NCI-H510A treated with DMSO at 0.1 percent for 48 hours (cell line): ENCODE measurements at places on chromosomes 4 and X.

- DNase-seq, result no peak
Observed at GRCh38 chrX:105565856-105566255, 256.5 kb upstream of the NRK start.

DNA sequence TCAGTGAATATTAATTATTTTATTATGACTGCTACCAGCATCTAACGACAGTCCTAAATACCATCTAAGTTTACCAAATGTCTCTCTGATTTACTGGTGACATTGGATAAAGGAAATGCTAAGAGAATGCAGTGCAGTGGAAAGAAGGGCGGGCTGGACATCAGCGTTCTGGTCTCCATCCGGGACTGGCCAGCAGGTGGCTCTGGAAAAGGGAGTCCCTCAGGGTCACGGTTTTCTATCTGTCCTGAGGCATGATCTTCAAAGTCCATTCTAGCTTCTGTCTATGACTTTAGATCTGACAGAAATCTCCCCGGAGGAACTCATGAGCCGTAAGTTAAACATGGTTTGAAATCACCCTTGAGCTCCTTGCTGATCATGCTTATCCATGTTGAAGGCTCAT lies 3.3 kb downstream of the TRIM2 start:
- DNase-seq, result peak; percentile 15

- no peak for DNase-seq
Observed at GRCh38 chrX:108734426-108734825, 1.9 kb downstream of the IRS4 start.

DNA sequence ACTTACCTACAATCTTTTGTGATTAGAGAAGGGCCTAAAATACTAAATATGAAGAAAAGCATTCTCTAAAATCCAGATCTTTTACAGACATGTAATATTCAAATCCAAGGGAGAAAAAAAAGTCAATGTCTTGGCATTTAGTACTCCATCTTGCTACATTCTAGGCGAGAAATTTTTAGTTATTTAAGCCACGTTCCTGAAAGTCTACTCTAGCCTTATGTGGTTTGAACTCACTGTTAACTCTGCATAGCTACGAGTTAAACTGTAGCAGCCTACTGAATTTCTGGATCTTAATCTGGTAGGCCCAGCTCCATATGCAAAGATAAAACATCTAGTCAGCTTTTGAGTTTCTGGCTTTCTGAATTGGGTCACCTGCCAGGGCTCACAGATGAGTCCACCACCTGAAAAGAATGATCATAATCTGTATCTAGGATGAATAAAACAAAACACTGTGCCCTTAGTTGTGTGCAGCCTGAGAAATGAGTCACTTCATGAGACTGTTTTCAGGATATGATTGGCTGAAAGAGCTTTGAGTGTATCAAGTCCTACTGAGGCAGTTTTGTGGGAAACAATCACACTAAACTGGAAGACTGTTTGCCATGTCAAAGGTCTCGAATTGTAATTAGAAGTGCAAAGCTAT lies 3.2 kb upstream of the NEK1 start:
- no peak for DNase-seq

GRCh38 chr4:170666909-170667308 lies 577.2 kb upstream of the AADAT start:
- DNase-seq, result no peak

GRCh38 chr4:37847311-37847884 lies 20.9 kb downstream of the PGM2 start:
- DNase-seq, result no peak

DNA sequence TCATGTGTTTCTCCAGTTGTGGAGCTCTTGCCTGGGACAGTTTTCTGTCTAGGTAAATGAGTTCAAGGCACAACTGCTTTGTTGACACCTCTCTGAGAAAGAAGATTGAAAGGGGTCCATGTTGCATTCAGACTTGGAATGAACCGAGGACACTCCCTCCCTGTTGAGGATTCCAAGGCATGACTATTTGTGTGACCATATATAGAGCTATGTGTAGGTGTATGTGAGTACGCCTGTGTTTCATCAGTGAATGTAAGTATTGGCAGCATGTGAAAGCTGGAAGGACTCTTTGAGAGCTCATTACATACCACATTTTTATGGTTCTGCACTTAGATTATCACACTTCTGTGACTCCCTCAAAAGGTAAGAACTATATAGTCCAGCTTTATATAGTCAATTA lies 3.4 kb downstream of the HEPH start:
- DNase-seq, result no peak

DNA sequence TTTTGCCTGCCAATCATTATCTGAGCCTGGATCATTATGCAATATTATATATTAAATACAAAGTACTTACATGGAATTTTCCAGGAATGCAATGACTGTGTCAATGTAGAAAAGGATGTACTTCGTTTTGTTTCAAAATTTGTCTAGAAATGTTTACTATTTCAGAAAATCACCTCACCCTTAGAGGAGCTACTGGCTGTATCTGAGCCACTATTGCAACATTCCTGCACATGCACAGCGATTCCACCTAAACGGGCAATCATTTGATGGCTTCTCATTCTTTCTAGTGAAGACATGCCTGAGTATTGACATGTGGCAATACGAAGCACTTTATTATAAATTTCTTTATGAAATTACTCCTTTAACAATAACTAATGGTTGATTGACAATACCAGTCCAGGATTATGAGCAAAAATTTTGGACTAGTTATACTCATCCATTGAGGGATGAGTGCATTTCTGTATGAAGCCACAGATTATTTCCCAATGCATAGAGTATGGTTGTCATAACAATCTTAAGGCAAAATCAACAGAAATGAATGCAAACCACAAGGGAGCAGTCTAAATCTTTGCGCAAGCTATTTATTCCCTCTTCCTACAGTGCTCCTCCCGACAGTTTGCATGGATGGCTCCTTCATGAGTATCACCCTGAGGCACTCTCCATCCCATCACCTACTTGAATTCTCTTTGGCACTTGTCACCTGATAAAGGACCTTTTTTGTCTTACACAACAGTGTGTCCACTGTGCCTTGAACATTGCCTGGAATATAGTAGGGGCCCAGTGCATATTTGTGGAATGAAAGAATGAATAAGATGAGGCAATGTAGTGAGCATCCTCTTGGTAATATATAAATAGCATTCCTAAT lies 35.8 kb upstream of the MMAA start:
- no peak for DNase-seq

- DNase-seq, result peak; percentile 32
Observed at GRCh38 chrX:74133156-74133796, 170.7 kb upstream of the ZCCHC13 start.

- no peak for DNase-seq
Observed at GRCh38 chrX:6990552-6991193, 156.8 kb upstream of the STS start.
